ENCODE measurements at places on chromosomes 5 and 9.

GRCh38 chr5:134007581-134008265 lies 2.9 kb upstream of the VDAC1 start:
- DNase-seq, result no peak

GRCh38 chr9:116700279-116700678 lies 13.2 kb downstream of the TRIM32 start:
- DNase-seq, result no peak

GRCh38 chr5:3590161-3590966 lies 5.3 kb upstream of the IRX1 start:
- DNase-seq, result no peak

DNA sequence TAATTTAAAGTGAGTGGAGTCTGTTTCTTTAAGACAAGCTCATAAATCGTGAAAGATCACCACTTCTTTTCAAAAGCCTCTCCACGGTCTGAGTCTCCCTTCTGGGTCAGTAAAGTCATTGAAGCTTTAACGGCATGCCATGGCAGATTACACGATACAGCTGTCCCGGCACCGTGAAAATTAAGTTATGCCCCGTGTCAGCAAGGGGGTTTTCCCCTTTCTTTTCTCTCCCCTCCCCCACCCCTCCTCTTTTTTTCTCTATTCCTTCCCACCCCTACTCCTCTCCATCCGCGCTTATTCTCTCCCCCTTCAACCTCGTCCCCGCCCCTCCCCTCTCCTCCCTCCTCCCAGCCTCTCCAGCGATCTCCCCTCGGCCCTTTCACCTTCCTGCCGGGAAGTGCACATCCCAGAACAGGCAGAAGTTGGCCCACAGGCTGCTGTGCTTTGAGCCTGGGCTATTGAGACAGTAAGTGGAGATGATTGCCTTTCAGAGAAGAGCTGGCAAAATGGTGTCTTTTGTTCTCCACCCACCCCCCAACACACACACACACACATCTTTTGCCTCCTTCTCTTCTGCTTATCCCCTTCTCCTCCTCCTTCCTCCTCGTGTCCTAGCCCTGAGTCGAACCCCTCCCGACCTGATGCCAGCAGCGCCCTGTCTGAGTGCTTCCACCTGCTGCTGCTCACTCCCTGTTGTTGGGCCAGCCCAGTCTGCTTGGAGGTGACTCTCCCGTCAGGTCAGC lies 44.1 kb downstream of the GAS1 start:
- no peak for DNase-seq

DNA sequence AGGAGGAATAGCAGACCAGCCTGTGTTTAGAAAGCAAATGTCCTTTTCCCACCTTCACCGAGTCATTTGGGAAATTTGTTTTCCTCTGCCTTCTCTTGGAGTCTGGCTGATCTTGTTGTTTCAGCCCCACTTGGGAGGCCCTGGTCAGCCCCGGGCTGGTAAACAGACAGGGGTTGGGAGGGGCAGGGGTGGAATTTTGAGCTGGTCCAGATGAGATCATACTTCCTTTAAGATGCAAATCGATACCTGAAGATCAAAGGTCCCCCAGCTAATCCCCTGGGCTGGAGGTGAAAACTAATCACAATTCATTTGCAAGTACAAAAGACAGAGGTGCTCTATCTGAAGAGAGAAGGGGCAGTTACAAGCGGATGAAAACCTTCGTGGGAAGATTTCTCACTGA lies 118.4 kb downstream of the PAPPA start:
- DNase-seq, result no peak

GRCh38 chr9:16414451-16414850 lies 456.0 kb downstream of the BNC2 start:
- no peak for DNase-seq

GRCh38 chr9:12856603-12857002 lies 81.8 kb downstream of the LURAP1L start:
- no peak for DNase-seq

DNA sequence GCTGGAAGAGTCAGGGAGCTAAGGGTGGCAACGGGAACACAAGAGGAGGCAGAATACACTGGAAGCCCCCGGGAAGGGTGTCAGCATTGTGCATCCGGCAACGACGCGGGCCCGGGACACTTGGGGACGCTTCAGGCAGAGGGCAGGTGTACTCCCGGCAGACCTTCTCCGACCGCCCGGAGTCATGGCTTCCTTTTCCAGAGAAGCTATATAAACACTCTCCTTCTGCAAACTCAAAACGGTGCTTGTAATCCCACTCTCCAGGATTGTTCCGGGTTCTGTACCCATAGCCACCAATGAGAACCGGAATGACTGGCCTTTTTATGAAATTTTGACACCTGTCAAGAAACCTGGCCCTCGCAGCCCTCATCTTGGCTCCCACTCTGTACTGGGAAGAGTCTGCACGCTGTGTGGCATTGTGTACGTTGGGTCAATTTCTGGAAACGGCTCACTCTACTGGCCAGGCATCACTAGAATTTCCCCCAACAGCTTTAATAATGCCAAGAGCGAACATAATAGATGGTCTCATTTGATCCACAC lies 462 bp upstream of the MCC start:
- DNase-seq, result no peak

DNA sequence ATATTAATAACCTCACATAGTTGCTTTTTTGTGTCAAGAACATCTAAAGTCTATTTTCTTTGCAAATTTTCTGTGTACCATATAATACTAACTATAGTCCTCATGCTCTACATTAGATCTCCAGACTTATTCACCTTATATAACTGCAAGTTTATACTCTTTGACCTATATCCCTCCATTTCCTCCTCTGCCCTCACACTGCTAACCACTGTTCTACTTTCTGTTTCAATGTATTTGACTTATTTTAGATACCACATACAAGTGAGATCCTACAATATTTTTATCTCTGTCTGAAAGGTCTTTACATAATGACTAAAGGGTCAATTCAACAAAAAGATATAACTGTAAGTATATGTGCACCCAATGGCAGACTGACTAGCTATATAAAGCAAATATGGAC lies 789.7 kb upstream of the ZNF608 start:
- no peak for DNase-seq

- DNase-seq, result no peak
Observed at GRCh38 chr5:34051374-34051980, 8.5 kb upstream of the C1QTNF3 start.

GRCh38 chr5:80406980-80407734 lies 707 bp upstream of the ZFYVE16 start:
- no peak for DNase-seq

DNA sequence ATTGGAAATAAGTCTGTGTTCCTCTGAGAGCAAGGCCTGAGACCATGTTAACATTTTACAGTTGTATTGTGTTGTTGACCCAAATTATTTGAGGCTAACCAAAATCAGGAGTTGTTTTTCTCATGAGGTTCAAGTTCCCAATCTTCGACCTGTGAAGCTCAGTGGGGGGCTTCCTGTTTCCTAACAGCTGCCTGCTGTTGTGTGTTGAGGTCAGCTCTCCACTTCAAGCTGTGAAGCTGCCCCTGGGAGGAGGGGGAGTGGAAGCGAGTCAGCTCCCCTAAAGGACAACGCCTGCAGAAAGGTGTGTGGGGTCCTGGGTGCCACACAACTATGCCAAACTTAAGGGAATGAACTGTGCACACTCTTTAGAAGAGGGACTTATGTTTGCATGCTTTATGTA lies 295.5 kb downstream of the IRX1 start:
- DNase-seq, result no peak

- no peak for DNase-seq
Observed at GRCh38 chr5:39761199-39761950, 336.6 kb upstream of the DAB2 start.

DNA sequence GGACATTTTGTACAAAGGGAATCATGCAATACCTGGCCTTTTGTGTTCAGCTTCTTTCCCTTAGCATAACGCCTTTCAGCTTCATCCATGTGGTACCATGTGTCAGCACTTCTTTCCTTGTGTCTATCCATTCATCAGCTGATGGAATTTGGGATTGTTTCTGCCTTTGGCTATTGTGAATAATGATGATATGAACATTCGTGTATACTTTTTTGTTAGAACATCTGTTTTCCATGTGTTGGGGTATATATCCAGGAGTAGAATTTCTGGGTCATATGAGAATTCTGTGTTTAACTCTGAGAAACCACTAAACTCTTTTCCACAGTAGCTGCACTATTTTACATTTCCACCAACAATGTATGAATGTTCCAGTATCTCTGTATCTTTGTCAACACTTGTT lies 14.8 kb upstream of the PRRC2B start:
- DNase-seq, result no peak

GRCh38 chr9:135794057-135794335 lies 92.0 kb downstream of the KCNT1 start:
- DNase-seq, result no peak

DNA sequence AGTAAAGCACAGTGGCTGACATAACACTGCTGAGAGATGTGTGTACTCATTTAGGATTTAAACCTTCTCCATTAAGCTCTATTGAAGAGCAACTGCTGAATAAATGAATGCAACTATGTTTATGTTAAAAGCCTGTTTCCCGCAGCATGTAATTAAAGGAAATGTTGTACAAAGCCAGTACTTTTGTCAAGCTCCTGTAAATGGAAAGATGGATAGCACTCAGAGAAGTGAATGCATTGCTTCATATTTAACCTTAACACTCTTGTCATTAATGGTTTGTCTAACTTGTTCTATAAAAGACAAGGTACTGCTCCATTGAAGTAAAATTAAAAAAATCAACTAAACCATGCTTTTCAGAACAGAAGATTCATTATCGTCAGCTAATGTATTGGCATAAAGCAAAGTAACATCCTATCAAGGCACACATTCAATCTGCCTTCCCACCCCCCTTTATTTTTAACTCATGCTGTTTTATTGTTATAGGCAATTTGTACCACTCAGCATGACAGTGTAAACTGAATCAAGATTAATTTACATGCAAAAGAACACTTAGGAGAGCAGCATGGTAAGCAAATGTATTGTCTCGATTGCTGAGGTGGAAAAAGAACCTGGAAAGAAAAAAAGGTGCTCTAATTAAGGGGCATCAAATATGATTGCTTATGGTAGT lies 240.9 kb upstream of the TBCA start:
- no peak for DNase-seq

DNA sequence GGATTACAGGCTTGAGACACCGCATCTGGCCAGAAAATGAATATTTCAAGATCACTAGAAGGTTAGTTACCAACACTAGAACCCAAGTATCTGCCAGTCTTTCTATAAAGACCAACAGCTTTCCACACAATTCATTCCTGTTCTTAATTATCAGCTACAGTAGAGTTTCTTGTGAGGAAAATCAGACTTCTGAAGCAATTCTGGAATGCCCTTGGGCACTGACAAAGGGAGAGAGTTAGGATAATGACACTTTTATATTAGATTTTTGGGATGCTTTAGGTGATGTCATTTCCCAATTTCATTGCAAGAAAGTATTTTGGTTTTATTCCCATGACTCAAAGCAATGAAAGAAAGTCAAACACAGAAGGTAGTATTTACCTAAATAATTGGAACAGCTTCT lies 497.0 kb upstream of the TUSC1 start:
- DNase-seq, result no peak

GRCh38 chr5:179485845-179486575 lies 64.3 kb upstream of the RUFY1 start:
- DNase-seq, result no peak

DNA sequence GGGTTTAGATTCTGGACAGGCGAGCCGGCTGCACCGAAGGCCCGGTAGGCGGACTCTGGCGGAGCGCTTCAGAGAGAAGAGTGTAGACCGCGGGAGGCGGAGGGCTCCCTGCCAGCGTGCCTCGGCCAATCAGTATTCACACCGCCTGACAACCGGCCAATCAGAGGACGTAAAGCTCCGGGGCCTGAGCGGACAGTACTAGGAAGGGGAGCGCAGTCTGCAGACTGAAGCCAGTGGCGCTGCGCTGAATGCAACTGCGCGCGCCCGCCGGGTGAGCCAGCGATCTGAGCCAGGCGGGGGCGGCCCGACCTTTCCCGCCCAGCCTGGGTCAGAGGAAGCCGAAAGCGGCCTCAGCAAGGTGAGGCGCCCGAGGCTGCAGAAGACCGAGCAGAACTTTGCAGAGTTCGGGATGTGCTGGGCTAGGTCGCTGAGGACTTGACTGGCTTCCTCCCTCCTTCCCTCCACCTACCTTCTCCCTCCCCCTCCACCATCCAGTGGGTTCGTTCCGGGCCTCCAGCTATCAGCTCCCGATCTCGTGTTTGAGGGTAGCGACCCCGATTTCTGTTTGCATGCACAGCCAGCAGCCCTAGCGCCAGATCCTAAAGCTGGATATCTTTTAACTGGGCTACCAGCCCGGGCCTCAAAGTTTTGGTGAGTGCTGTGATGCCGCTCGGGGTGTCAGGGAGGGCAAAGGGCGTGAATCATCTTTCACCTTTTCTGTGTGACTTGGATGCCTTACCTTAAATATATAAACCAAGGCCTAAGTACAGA lies at the start of gene DMRT2:
DMRT2 (plus strand) TSS at position 233 of the 771 bp plus-strand sequence. CDS start 1,257 bp downstream, outside the sequence.
- DNase-seq, result no peak

GRCh38 chr5:109837231-109837861 lies 147.6 kb downstream of the MAN2A1 start:
- no peak for DNase-seq

DNA sequence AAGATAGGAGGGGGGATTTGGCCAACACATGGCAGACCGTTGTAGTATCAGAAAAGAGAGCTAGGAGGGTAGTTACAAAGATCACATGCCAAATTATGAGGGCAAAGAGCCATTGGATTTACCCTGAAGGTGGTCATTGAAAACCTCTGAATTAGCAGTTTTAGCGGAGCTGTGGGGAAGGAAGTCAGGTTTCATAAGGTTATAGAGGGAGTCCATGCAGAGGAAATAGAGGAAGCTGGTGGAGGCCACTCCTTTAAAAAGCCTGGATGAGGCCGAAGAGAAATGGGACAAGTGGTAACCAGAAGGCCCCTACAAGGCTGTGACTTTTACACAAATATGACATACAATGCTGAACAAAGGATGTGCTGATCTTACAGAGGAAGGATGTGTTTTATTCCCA lies 13.2 kb downstream of the DOCK8 start:
- DNase-seq, result no peak

- no peak for DNase-seq
Observed at GRCh38 chr5:501831-502184, 22.4 kb downstream of the SLC9A3 start.

- DNase-seq, result peak; percentile 63
Observed at GRCh38 chr5:159106569-159107282, 7.0 kb upstream of the EBF1 start.

DNA sequence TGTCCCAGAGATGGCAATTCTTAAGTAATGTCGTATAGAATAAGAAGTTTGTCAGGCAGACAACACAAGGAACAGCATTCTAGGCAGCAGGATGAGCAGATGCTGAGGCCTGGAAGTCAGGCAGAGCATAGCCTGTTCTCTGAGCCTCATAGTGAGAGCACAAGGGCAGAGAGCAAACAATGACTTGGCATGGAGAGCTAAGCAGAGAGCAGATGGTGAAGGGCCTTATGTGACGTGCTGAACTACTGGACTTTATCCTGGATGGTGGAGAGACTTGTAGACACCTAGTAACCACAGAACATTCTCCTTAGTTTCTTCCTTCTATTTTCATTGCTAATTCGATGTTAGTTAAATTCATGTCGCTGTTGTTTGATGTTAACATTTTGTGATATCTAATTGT lies 60.1 kb downstream of the KCTD16 start:
- no peak for DNase-seq

GRCh38 chr5:160649304-160649703 lies 202.7 kb downstream of the ATP10B start:
- DNase-seq, result no peak

- DNase-seq, result no peak
Observed at GRCh38 chr9:72925891-72926290, 27.0 kb downstream of the ALDH1A1 start.

- DNase-seq, result no peak
Observed at GRCh38 chr9:8037745-8038144, 238.2 kb upstream of the DMAC1 start.

GRCh38 chr5:1735320-1735970 lies 64.2 kb downstream of the MRPL36 start:
- no peak for DNase-seq
